ENCODE measurements at places on chromosomes 1 and 21.

GRCh38 chr1:241821363-241821762 is 26.6 kb upstream of the EXO1 start:
- no peaks in the 10 kb centered on the region for H3K27me3 ChIP-seq
- H3K36me3 ChIP-seq: no peaks in the 10 kb centered on the region
- DNase-seq: no peak

GRCh38 chr1:179369751-179370341 is 4.1 kb downstream of the AXDND1 start:
- H3K27me3 ChIP-seq: no peaks in the 10 kb centered on the region
- H3K4me1 ChIP-seq: no peaks in the 10 kb centered on the region
- no peaks in the 10 kb centered on the region for H3K36me3 ChIP-seq
- no peak overlapping the region for H3K27ac ChIP-seq
- DNase-seq: peak; percentile 81

DNA sequence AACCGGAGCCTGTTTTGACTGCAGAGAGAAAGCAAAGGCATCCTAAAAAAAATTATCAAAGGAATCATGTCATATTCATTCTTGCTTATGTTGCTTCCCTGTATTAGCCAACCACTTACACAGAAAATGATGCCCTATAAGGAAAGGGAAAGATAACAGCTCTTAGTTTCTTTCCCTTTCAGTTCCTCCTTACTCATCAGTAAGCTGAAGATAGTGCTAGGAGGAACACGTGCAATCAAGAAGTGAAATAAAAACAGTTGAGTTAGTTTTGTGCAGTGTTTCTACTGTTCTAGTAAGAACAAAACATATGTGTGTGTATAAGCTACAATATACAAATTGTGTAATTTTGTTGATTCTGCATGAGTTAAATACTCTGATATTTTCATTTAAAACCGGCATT is 45.3 kb upstream of the MTF2 start:
- no peaks in the 10 kb centered on the region for H3K27me3 ChIP-seq
- no peak overlapping the region for H3K4me3 ChIP-seq
- no peak overlapping the region for H3K27ac ChIP-seq
- H3K36me3 ChIP-seq: no peaks in the 10 kb centered on the region
- no peak for DNase-seq

GRCh38 chr1:38014724-38015424 is 2.3 kb downstream of the UTP11 start:
- H3K36me3 ChIP-seq: no peaks in the 10 kb centered on the region
- H3K4me1 ChIP-seq: peaks cover 11% of the 10 kb centered on the region
- no peak overlapping the region for H3K4me3 ChIP-seq
- H3K27ac ChIP-seq: no peak overlapping the region

All from hepatocyte (in vitro differentiated cells).